ENCODE measurements at places on chromosomes 1 and 21.

- DNase-seq, result no peak
Observed at GRCh38 chr1:53455364-53455991, 3.7 kb upstream of the DMRTB1 start.

GRCh38 chr1:14220324-14220723, 378.2 kb upstream of the KAZN start:
- DNase-seq, result no peak

DNA sequence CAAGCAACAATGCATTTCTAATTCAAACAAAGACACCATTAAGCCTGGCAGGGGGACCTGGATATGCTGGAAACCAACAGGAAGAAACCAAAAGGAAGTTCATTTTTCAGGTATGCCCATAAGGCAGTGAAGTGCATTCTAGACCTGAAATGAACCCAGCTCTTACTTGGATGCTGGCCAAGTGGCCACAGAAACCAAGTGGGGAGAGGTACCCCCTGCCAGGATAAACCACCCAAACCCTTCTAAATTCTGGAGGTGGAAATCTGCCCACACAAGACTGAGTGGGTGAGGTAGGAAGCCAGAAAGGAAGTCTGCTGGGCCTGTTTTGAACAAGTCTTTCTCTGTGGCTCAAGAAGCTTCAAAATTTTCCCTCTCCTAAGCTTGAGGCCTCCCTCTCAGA, 2.6 kb downstream of the CD5L start:
- DNase-seq, result no peak

DNA sequence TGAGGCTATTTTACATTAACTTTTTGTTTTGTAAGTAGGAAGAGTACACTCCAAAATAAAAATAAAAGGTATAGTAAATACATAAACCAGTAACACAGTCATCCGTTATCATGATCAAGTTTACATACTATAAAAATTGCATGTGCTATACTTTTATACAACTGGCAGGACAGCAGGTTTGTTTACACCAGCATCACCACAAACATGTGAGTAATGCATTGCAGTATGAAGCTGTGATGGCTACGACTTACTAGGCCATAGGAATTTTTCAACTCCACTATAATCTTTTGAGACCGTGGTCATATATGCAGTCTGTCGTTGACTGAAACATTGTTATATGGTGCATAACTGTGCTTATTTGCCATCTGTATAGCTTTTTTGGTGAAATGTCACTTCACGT, 106.2 kb downstream of the CENPF start:
- DNase-seq, result no peak

GRCh38 chr21:20515446-20515845, 482.8 kb upstream of the NCAM2 start:
- no peak for DNase-seq

GRCh38 chr1:41380979-41381691, 19.9 kb downstream of the FOXO6 start:
- DNase-seq, result peak; percentile 51

- no peak for DNase-seq
Observed at GRCh38 chr1:10457875-10458274, 8.0 kb downstream of the CORT start.

GRCh38 chr1:6357243-6357936, 36.2 kb downstream of the ACOT7 start:
- DNase-seq, result no peak

GRCh38 chr1:17377325-17377953, 5.4 kb downstream of the PADI6 start:
- no peak for DNase-seq

- no peak for DNase-seq
Observed at GRCh38 chr1:235834620-235835019, 32.1 kb downstream of the LYST start.

GRCh38 chr1:16043521-16043920, at the start of gene CLCNKB:
Gene CLCNKB (plus strand): TSS chr1:16043782. CDS start chr1:16044493, 711 bp downstream.
- no peak for DNase-seq

DNA sequence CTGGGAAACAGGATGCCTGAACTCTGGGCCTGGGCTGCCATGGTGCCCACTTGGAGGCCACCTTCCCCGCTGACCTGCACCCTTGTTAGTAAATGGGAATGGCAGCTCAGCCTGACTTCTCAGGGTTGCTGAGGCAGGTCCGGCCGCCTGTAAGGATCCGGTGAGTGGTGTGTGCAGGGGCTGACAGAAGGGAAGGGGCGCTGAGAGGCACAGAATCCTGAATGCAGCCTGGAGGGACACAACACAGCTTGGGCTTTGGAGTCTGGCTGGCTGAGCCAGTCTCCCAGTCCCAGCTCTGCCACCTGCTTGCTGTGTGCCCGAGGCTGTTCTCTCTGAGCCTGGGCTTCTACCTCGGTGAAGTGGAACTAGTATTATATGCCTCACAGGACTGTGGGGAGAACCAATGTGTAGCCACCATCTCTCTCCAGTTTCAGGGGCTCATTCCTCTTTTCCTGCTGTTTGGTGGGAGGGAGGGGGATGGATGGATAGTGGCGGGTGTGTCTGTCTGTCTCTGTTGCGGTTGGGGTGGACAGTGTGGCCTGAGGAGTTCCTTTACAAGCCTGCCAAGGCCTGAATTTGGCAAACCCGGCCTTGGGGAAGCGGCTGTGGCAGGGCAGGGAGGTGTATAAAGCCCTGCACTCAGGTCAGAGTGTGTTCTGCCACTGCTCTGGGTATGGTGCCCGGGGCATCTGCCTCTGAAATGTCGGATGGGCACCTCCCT, 18.0 kb downstream of the ADORA1 start:
- no peak for DNase-seq

DNA sequence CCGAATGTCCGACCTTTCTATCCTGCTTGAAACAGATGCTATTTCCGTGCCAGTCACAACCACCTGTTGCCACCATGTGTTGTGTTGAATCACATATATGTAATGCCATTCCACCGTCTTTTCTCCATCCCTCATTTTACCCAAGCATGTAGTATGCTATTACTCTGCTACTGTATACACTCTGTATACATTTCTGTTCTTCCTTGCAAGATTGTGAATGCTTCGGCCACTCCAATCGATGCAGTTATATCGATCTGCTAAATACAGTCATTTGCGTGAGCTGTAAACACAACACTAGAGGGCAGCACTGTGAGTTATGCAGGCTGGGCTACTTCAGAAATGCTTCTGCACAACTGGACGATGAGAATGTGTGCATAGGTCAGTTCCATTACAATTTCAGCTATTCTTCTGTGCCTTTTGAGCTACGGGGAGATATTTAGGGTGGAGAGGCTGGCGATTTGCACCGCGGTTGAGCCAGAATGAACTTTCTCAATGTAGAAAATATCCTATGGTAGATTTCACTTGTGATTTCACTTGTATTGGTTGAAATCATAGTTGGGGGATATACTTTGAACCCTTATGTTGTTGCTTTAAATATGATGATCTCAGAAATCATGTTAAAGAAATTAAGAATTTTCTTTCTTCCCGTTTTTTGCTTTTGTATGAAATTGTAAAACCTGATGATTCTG, 289.8 kb downstream of the NTNG1 start:
- peak; percentile 8 for DNase-seq

DNA sequence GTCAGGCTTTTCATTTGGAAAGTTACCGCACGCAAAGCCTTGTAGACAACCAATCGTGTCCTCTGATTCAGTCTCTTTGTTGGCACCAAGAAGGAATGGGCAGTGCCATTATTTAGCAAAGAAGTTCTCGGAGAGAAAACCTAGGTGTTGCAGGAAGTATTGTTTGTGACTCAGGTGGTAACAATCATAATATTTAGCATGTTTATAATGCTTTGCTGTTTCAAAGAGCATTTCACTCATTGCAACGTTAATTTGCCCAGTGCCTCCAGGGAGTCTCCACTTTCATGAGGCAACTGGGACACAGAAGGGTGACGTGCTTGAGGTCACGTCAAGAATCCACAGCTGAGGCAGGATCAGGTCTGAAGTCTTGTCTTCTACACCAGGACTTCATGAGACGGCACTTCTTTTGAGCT, 31.4 kb downstream of the STPG1 start:
- DNase-seq, result peak; percentile 41

DNA sequence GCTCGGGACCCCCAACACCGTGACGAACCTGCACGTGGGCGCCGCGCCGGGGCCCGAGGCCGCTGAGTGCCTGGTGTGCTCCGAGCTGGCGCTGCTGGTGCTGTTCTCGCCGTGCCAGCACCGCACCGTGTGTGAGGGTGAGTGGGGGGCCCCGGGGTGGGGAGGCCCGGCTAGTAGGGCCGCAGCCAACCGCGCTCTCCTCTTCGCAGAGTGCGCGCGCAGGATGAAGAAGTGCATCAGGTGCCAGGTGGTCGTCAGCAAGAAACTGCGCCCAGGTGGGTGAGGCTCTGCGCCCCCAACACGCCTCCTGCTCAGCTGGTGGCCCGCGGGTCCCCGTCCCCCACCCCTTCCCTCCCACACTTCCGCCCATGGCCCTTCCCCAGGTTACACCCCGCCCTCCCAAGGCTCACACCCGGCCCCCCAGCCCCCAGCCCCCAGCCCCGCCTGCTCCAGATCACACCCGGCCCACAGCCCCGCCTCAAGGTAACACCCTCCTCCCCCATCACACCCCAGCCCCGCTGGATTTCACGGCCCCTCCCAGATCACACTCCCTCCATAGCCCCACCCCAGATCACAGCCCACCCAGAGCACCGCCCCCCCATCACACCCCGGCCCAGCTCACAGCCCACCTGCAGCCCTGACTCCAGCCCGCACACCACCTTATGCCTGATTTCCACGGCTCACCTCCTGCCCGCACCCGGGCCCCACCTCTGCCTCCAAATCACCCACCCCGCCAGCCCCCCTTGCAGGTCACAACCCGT, 2.4 kb upstream of the MMP23B start:
- DNase-seq, result no peak

DNA sequence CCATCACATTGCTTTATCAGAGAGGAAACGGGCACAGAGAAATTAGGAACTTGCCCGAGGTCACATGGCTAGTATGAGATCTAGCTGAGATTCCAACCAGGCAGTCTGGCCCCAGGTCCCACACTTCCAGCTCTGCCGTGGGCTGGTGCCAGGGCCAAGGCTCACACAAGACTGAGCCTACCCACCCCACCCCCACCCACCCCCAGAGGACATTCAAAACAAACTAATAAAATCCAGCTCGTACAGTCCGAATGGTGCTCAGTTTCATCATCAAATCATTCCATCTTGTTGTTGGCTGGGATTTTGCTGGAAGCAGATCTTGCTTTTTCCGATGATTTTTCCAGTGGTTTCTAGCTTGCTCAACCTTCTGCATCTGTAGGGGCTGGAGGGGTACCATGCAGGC, 27.9 kb downstream of the MATN1 start:
- DNase-seq, result no peak

DNA sequence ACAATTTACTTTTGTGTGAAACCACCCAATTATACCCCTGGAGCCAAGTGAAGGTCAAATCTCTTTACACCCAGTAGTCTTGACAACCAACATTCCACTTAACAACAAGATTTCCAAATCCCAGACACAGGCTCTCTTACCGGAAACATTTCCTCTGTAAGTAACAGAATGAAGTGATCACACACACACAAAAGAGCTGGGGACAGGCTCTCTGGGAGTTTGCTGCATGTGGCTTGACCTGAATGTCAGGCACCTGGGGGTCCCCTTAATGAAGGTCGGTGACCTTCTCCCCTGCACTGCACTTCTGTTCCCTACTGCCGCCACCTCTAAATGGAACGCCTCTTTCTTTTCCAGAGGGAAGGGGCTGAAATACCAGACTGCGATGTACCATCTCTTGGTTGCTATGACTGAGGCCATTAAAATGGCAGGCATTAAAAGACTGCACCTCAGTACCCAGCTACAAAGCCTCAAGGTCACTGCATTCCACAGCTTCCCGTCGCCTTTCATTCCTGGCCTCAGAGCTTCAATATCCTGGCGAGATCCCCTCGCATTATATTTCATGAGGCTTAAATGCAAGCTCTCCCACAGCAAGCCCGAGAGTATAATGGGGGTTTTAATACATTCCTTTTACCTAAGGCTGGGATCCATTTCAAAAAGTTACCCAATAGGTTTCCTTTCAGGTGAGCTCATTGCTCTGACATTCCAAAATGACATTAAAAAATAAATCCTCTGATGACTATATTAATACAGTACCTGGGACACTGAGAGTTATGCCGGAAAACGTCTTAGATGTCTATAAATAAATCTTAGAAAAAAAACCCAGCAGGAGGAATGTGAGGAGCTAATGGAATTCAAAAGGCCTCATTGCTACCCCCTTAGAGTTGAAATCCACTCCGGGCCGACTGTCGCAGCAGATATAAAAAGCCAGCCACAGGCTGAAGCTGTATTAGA, 90.9 kb upstream of the DIRAS3 start:
- no peak for DNase-seq

GRCh38 chr1:19596065-19596713, 47.9 kb upstream of the NBL1 start:
- peak; percentile 55 for DNase-seq

DNA sequence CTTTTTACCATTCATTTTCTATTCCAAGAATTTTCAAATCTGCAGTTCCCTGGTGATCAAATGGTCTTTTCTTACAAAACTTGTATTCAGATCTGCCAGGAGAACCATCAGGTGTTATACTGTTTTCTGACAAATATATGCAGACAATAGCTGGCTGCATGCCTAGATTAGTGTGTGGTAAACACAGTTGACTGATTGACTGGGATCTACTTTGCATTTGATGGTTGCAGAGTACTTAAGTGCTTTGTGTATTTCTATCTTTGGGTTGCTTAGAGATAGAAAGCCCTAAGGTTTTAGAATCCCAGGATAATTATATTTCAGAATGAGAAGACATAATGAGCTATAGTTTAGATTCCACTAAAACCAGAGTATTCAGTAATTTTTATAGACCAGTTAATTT, 102.0 kb upstream of the CHODL start:
- no peak for DNase-seq

DNA sequence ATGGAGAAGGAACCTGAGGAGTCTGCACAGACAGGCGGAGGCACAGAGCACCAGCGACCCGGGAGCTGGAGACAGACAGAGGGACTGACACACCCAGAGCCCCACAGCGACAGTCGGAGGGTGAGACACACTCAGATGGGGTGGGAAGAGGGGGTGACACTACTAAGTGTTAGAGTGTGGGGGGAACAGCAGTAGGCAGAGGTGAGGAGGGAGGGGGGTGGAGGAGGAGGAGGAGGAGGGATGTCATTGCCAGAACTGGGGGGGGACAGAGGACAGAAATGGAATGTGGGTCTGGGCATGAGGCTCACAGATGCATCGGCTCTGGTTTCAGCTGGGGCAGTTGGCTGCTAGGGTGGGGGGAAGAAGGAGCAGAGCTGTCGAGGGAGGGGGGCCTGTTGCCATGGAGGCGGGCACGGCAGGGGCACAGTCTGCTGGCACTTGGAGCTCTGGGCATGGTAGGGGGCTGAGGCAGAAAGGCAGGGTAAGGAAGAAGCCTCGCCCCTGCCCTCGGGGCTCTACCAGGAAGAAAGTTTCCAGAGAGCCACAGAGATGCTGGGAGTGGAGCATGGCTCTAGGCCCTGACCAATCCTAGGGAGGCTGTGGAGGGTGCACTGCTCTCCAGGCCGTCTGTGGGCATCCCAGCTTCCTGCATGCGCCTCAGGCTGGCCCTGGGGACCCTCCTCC, 37.3 kb downstream of the AHDC1 start:
- DNase-seq, result no peak

- DNase-seq, result no peak
Observed at GRCh38 chr21:45985471-45986315, 4.1 kb downstream of the COL6A1 start.
